Activated CD4-positive, alpha-beta T cell treated with anti-CD3 and anti-CD28 coated beads, Interleukin-2, amount 50 U/mL, for 48 hours (primary cell): ENCODE measurements at places on chromosomes 1 and 21.
A peak's percentile ranks its signal among the peaks of the same experiment; 100 is the strongest.

DNA sequence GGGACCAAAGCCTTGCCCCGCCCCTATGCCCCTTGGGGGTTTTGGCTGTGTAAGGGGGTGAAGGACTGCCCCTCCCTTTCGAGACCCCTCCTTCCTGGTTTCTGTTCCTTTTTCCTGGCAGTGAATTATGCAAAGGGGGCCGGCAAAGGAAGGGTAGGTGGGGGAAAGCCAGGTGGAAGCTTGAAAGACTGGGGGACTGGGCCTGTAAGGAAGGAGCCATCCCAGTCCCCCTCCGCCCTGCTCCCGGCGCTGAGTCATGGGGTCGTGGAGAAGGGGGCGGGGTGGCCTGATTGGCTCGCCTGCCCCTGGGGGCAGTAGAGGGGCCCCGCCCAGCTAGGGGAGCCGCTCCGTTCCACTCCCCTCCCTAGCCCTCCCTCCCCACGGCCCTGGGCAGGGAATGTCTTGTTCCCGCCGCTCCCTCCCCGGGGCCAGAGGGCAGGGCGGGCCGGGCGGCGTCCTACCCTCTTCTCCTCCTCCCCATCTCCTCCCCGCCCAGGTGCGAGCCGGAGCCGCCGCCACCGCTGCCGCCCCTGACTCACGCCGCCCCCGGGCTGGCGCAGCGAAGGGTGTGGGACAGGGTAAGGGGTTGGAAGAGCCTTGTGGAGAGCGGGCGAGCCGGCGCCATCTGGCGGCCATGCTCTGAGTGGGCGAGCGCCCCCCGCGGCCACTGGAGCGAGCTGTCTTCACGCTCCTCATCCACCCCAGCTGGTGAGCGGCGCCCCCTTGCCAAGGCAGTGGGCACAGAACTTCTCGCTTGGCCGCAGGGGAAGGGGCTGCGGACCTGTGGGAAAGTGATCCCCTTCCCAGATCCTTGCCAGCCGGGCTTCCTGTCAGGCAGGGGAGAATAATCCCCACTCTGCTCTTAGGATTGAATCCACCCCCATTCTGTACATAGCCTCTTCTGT lies 14.7 kb downstream of the ZBTB7B start:
- DNase-seq, result peak; percentile 94

GRCh38 chr21:41833497-41834115 lies 45.5 kb downstream of the PRDM15 start:
- no peak for DNase-seq

DNA sequence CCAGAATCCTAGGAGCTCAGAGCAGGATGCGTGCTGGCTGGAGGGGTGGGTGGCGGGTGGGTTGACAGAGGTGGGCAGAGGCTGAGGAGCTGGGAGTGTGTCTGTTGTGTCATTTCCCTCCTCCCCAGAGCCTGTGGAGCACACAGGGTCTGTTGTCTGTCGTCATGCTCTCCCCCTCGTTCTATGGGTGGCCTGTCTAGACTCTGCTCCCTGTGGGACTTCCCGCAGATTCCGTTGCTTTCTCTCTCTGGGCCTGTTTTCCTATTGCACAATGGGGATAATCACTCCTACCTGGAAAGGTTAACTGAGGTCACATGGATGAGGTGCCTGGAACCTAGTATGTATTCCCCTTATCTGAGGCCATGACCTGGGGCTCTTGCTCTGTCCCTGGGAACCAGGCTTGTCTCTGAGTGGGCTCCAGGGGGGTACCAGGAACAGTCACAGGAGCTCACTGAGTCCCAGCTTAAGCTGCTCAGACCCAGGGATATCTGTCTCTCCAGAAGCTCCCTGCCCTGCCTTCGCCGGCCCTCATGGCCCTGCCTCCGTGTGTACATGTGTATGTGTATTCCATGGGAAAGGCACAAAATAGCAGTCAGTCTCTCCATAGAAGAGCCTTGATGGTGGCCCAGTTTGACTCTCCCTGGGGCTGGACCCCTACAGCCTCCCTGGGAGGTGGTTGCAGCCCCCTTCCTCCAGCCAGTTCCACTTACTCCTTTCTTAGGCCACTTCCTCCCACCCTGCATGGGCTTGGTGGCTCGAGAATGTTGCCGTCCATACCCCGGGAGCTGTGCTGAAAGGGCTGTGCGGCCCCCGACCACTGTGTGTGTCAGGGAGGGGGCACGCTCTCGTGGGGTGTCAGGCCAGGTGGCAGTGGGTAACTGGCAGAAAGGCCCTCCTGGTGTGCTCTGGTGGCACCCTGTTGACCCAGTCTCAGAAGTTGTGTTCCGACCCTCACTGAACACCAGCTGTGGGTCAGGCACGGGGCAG lies 17.9 kb downstream of the PTPRF start:
- DNase-seq, result no peak

- DNase-seq, result no peak
Observed at GRCh38 chr1:19643121-19643520, 990 bp upstream of the NBL1 start.

DNA sequence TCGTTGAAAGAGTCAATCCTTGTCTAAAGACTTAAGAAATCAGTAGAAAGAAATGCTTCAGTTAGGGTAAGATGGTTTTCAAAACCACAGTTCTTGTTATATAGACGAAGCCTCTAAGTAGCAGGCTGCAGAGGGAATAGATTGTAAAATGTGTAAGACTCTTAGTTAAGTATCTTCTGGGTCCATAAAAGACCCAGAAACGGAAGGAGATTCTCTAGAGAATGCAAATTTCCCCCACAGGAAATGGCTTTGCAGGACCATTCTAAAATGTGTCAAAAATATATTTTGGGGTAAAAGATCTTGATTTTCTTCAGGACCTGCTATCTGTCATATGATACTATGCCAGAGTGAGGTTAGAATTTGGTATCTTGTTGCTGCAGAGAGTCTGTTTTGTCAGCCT lies 13.4 kb downstream of the OR2T1 start:
- DNase-seq, result no peak

DNA sequence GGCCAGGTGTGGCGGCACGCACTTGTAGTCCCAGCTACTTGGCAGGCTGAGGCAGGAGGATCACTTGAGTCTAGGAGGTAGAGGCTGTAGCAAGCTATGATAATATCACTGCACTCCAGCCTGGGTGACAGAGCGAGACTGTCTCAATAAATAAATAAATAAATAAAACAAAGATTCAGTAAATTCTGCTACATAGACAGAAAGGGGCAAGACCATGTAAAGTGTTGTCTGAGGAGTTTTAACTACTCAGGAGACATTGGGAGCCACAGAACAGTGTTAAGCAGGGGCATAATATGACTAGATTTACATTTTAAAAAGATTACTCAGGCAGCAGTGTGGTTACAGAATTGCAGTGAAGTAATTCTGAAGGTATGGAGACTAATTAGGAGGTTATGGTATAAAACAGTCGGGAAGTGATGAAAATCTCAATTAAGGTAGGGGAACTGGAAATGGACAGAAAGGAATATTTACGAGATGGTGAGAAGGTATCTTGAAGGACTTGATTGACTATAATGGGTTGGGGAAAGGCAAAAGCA lies 94.7 kb downstream of the ATP1B1 start:
- DNase-seq, result no peak

- DNase-seq, result no peak
Observed at GRCh38 chr1:47840393-47841190, 156.6 kb downstream of the TRABD2B start.

DNA sequence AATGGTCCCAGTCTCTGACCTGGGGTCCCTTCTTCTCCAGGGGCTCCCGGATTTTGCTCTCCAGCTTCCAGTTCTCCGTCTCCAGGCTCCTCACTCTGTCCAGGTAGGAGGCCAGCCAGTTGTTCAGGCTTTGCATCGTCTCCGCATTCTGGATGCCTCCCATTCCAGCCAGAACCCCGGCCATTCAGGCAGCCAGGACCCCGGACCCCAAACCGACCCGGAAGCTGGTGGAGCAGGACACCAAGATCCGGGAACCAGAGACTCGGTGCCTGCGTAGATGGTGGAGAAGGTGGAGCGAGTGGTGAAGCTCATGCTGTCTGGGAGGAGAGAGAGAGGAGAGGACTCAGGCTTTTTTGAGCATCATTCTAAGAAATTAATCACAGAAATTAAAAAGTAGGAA lies 572.4 kb upstream of the NCAM2 start:
- DNase-seq, result no peak

GRCh38 chr1:43524804-43525203 lies 5.9 kb upstream of the PTPRF start:
- DNase-seq, result no peak

GRCh38 chr1:231162297-231162969 lies 575 bp downstream of the TRIM67 start:
- DNase-seq, result peak; percentile 31

DNA sequence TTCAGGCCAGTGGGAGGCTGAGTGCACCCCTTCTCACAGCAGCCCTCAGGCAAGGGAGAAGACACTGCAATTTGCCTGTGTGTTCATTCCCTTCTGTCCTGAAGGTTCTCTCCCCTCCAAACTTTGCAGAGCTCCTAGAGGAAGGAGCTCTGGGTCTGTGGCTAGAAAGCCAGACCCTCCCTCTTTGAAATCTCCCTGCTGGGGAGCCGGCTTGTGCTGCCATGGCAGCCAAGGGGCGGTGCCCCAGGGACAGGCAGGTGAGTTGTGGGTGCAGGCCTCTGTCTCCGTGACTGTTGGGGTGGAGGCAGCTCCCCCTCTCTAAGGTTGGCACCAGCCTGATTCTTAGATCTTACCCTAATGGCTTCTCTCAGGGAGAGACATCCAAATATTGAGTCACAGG lies 53.0 kb downstream of the OLFML2B start:
- no peak for DNase-seq
